ENCODE measurements at places on chromosomes 12 and 14.

- H3K36me3 ChIP-seq = no peaks in the 10 kb centered on the region
- H3K27me3 ChIP-seq = no peaks in the 10 kb centered on the region
- H3K27ac ChIP-seq = no peak overlapping the region
Observed at GRCh38 chr12:27915021-27915420, 57.5 kb downstream of the PTHLH start.

DNA sequence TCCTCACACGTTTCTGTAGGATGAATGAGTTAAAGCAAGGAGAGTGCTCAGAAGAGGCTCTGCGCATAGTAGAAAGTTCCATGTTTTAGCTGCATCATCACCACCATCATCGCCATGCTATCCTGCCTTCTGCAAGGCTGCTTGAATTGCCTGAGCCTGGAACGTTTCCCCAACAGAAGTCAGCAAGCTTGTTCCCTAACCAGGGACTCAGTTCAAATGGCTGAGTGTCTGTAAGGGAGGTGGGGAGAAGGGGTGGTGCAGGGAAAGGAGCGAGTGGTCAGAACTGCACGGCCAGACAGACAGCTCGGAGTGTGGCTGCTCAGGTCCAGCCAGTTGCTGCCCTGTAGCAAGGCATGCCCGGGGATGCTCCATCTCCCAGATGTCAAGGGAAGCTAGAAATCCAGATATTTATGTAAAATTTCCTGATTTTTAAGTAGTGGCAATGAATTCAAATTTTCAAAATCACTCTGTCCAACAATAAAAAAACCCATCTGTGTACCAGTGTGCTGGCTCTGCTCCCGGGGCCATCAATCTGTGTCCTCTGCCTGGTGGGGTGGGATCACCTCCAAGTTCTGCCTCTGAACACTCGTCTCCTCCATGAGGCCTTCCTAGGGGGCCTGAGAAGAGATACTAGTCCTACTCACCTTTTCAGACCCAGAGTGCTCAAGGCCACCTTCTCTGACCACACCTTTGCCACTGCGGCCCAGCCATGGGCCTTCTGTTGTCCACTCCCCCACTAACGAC, 162.7 kb downstream of the FOXN3 start:
- H3K27me3 ChIP-seq = no peaks in the 10 kb centered on the region
- H3K36me3 ChIP-seq = no peaks in the 10 kb centered on the region
- peaks cover 15% of the 10 kb centered on the region for H3K4me1 ChIP-seq
- no peak for DNase-seq
- no peak overlapping the region for H3K4me3 ChIP-seq
- H3K27ac ChIP-seq = no peak overlapping the region

DNA sequence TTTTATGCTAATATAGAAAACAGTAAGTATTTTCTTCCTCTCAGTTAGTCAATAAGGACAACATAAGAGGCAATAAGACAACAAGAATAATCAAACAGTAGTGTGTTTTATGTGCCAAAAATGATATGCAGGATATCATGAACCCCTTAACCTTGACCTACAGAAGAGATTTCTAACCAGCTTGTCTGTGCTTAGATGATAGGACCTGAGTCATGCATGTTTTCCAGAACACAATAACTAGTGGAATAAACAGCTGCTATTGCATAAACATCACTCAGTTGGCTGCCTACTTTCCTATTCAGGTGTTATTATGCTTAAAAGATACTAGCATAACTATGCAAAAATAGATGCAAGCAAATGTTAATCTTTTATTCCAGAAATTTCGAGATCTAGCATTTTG, 282.5 kb downstream of the PRKD1 start:
- H3K27ac ChIP-seq = no peak overlapping the region
- peaks cover under 1% of the 10 kb centered on the region for H3K4me1 ChIP-seq

GRCh38 chr14:95609398-95609990, 74.6 kb downstream of the GLRX5 start:
- no peak for DNase-seq
- H3K4me3 ChIP-seq = no peak overlapping the region
- no peak overlapping the region for H3K27ac ChIP-seq
- H3K27me3 ChIP-seq = no peaks in the 10 kb centered on the region

GRCh38 chr12:20370866-20371519, 2.7 kb downstream of the PDE3A start:
- H3K4me1 ChIP-seq = peaks cover 31% of the 10 kb centered on the region
- peak overlapping the region; percentile 93 for H3K27ac ChIP-seq
- no peaks in the 10 kb centered on the region for H3K27me3 ChIP-seq
- no peak for DNase-seq

GRCh38 chr14:77470224-77470870, 12.5 kb downstream of the AHSA1 start:
- H3K4me3 ChIP-seq = no peak overlapping the region
- peaks cover 33% of the 10 kb centered on the region for H3K36me3 ChIP-seq
- H3K27me3 ChIP-seq = no peaks in the 10 kb centered on the region
- no peak for DNase-seq
- no peak overlapping the region for H3K27ac ChIP-seq

GRCh38 chr14:97253756-97254155, 456.6 kb downstream of the VRK1 start:
- no peak overlapping the region for H3K4me3 ChIP-seq
- H3K36me3 ChIP-seq = no peaks in the 10 kb centered on the region
- H3K27ac ChIP-seq = no peak overlapping the region
- no peaks in the 10 kb centered on the region for H3K4me1 ChIP-seq
- no peak for DNase-seq

DNA sequence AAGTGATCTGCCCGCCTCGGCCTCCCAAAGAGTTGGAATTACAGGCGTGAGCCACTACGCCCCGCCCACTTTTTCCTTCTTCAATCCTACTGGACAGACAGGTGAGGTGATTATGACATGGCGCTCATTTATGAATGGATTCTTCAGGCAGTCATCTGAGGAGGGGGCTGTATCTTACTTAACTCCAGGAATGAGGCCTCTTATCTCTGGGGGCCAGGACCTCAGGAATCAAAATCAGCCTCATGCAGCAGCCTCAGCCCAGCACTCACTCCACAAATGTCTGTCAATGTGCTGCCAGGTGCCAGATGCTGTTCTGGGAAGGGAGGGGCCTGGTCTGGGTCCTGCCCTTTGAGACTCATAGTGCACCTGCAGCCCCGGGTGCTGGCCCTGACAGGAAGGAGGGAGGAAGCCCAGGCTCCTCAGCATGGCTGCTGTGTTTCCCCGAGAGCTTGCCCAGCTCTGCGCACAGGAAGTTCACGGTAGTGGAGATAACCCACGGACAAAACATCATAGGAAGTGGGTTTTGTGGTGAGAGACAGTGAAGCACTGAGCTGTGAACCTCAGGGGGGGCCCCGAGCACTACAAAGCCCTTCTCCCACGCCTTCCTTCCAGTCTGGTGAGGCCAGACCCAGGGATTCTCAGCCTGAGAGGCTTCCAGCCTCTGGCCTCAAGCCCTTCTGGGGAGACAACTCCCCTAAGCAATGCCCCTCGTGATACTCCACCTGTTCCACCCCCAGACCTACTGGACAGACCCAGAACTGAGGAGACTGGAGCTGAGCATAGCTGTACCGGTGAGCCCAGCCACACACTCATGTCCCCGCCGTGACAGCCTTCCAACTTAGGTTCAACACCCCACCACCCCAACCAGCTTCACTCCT, 22.3 kb downstream of the GALNT6 start:
- H3K4me1 ChIP-seq = peaks cover 10% of the 10 kb centered on the region
- H3K27ac ChIP-seq = no peak overlapping the region
- H3K36me3 ChIP-seq = no peaks in the 10 kb centered on the region
- H3K27me3 ChIP-seq = no peaks in the 10 kb centered on the region

- no peak for DNase-seq
- no peaks in the 10 kb centered on the region for H3K4me1 ChIP-seq
- no peak overlapping the region for H3K27ac ChIP-seq
- H3K36me3 ChIP-seq = no peaks in the 10 kb centered on the region
Observed at GRCh38 chr12:68910128-68910527, 22.8 kb downstream of the CPM start.

DNA sequence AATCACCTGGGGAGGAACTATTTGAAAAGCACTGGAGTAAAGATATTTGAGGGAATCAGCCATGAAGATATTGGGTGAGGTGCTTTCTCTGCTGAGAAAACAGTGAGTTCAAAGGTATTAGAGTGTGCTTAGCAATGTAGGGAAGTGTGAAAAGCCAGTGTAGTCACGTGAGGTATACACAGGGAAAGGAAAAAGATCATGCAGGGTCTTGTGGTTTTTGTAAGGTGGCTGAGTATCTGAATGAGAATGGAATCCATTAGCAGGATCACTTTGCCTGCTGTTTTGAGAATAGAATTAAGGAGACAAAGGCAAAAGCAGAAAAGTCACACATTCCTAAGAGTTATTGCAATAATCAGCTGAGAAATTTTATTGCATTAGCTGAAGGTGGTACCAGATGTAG, 193.0 kb downstream of the PIK3C2G start:
- no peak overlapping the region for H3K4me3 ChIP-seq
- H3K36me3 ChIP-seq = no peaks in the 10 kb centered on the region
- H3K4me1 ChIP-seq = no peaks in the 10 kb centered on the region
- H3K27ac ChIP-seq = no peak overlapping the region
- no peaks in the 10 kb centered on the region for H3K27me3 ChIP-seq

- no peaks in the 10 kb centered on the region for H3K4me1 ChIP-seq
- no peak overlapping the region for H3K4me3 ChIP-seq
- no peak for DNase-seq
- H3K27ac ChIP-seq = no peak overlapping the region
- H3K36me3 ChIP-seq = no peaks in the 10 kb centered on the region
Observed at GRCh38 chr12:76781321-76781720, 17.4 kb downstream of the ZDHHC17 start.

GRCh38 chr12:114809097-114809496, 125.1 kb upstream of the TBX3 start:
- no peaks in the 10 kb centered on the region for H3K4me1 ChIP-seq
- H3K36me3 ChIP-seq = no peaks in the 10 kb centered on the region
- no peaks in the 10 kb centered on the region for H3K27me3 ChIP-seq
- H3K27ac ChIP-seq = no peak overlapping the region
- DNase-seq = no peak

- H3K27ac ChIP-seq = peak overlapping the region; percentile 31
- no peaks in the 10 kb centered on the region for H3K27me3 ChIP-seq
- no peak for DNase-seq
- no peaks in the 10 kb centered on the region for H3K36me3 ChIP-seq
- no peaks in the 10 kb centered on the region for H3K4me1 ChIP-seq
- no peak overlapping the region for H3K4me3 ChIP-seq
Observed at GRCh38 chr12:68977909-68978610, 45.1 kb upstream of the CPM start.

GRCh38 chr12:91620992-91621391, 438.4 kb upstream of the DCN start:
- no peaks in the 10 kb centered on the region for H3K36me3 ChIP-seq
- H3K4me3 ChIP-seq = no peak overlapping the region
- no peak for DNase-seq
- no peaks in the 10 kb centered on the region for H3K4me1 ChIP-seq
- H3K27me3 ChIP-seq = no peaks in the 10 kb centered on the region

GRCh38 chr14:92386165-92386564, 63.2 kb downstream of the SLC24A4 start:
- no peak overlapping the region for H3K27ac ChIP-seq
- H3K4me3 ChIP-seq = no peak overlapping the region
- DNase-seq = no peak
- H3K36me3 ChIP-seq = no peaks in the 10 kb centered on the region

- H3K4me1 ChIP-seq = no peaks in the 10 kb centered on the region
- DNase-seq = no peak
- H3K27me3 ChIP-seq = no peaks in the 10 kb centered on the region
- H3K36me3 ChIP-seq = no peaks in the 10 kb centered on the region
- H3K4me3 ChIP-seq = no peak overlapping the region
Observed at GRCh38 chr14:30770376-30770775, 104.0 kb upstream of the COCH start.

- no peak for DNase-seq
- H3K27ac ChIP-seq = no peak overlapping the region
- H3K4me3 ChIP-seq = no peak overlapping the region
- no peaks in the 10 kb centered on the region for H3K4me1 ChIP-seq
Observed at GRCh38 chr14:29163109-29163508, 396.5 kb downstream of the FOXG1 start.

- peaks cover 16% of the 10 kb centered on the region for H3K4me1 ChIP-seq
- no peaks in the 10 kb centered on the region for H3K36me3 ChIP-seq
- no peaks in the 10 kb centered on the region for H3K27me3 ChIP-seq
Observed at GRCh38 chr12:62684570-62685295, 218.1 kb downstream of the MON2 start.

DNA sequence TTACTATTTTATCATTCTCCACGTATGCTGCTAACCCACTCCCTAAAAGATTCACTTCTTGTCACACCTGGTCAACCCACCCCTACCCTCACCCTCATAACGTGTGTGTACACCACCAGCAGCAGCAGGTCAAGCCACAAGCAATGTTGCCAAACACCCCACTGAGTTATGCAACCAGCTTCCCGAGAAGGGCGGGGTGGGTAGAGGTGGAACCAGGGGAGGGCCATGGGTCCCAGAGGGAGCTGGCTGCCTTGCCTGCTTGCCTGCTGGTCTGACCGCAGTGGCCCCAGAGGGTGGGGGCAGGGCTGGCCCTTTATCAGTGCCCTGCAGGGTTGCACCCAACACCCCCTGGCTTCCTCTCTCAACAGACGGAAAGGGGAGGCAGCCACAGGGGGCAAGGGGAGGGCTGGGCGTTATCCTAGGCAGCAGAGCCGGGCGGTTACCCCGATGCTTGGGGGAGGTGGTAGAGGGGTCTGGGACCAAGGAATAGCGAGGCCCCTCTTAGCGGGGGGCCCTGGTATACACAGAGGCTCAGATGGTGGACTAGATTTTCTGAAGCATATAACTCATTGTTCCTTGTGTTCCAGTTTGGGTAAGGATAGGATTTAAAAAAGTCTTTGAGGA, 3.5 kb upstream of the NFE2 start:
- no peak overlapping the region for H3K4me3 ChIP-seq
- H3K27ac ChIP-seq = no peak overlapping the region
- DNase-seq = peak; percentile 71
- no peaks in the 10 kb centered on the region for H3K36me3 ChIP-seq
- H3K27me3 ChIP-seq = peaks cover 35% of the 10 kb centered on the region
- H3K4me1 ChIP-seq = peaks cover 8% of the 10 kb centered on the region

DNA sequence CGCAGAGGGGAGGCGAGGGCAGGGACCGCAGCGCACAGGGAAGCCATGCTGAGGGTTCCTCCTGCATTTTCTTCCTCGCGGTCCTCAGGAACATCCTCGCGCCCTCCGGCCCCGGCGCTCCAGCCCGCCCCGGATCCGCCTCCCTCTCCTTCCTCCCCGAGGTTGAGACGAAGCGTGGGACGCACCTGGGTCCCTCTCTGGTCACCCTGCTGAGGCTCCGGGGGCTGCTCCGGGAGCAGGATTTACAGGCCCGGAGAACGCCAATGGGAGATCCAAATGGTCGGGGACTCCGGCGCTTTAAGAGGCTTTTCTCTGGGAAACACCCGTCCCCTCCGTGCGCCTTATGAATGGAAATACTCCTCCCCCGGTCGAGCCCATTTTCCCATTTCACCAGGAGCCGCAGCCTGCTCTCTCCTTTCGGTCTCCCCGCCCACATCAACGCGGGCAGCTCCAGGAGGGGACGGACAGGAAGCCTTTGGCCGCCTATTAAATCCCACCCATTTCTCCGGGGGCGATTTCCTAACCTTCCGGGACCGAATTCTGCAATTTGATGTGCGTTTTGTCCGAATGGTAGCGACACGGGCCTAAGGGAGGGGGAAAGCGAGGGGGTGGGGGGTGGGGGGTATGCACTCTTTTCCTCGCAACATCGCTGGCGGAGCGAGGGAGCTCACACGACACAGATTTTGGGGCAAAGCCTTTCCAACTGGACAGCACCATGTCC, at the start of gene UNC79:
Gene UNC79, plus strand, starts transcription at position 625 of the 721 bp plus-strand sequence. Its CDS starts 91 bp downstream, at position 716.
- H3K4me3 ChIP-seq = peak within 1 kb of the TSS; percentile 25
- no peaks in the 10 kb centered on the region for H3K36me3 ChIP-seq
- H3K4me1 ChIP-seq = peaks cover 14% of the 10 kb centered on the region

All from sigmoid colon (tissue), 7 donors.